ENCODE measurements at places on chromosomes 5 and 9.

DNA sequence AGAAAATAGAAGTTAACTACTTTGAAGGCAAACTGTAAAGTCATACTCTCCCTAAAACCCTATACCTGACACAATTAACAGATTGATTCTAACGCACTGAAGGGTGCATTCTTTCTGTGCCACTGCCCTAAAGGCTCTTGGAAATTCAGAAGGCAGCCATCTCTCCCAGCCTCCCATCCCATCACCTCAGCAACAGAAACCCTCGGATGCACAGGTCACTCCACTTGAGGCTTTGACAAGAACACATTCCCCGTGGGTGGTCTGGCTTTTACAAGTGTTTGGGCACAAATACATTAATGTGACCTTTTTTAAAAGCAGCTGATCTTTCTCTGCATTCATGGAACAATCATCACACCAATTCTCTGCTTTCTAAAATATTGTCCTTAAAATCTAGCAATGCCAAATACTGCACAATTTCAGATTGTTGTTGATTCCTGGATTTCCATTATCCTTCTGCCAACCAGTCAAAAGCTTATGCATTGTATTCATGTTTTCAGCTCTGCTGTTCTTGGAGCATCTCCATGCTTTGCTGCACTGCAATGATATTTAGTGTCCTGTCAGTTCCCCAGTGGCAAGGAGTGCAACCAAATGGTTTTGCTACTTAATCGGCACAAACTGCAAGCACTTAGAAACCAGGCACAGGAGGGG, 175.6 kb downstream of the TMEM161B start:
- DNase-seq: no peak

DNA sequence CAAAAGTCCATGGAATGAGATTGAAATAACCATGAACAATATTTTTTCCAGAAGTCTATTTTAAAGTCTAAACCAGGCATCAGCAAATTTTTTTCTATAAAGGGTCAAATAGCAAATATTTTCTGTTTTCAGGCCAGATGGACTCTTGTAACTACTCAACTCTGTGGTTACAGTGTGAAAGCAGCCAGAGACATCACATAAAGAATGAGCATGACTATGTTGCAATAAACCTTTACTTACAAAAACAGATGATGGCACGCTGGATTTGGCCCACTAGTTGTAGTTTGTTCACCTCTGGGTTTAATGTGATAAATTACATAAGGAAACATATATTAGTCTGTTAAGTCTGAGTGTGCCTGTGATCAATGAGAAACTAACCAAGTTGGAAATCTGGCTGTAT, 319.2 kb downstream of the TRPM3 start:
- no peak for DNase-seq

DNA sequence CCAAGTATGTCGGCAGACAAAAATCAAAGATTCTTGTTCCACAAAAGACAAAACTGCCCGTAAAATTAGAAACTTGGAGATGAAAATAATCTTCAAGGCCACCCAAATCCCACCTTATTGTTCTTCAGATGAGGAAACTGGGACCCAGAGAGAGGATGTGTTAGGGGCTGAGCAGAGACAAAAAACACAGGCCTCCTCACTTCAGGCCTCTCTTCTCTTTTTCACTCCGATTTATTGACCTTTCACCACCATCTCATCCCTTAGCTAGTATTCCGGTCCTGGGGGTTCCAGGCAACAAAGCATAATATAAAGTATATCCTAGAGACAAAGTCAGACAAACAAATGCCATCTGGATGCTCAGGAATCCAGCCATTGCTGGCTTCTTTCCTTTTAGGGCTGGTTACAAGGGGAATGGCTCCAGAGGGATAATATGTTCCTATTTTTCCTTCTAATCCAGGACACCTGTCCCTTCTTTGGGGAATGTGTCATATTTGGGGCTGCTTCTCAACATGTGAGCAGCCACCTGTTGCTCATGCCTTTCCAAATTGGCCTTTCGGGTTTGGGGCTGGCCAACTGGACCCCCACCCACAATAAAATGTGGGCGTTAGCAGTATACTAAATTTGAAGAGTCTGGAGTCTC, 42.2 kb upstream of the AFAP1L1 start:
- DNase-seq: no peak

- no peak for DNase-seq
Measured at GRCh38 chr5:125525356-125525755, 778.9 kb upstream of the ZNF608 start.

- no peak for DNase-seq
Measured at GRCh38 chr5:159340511-159340910, 10.2 kb upstream of the IL12B start.

- DNase-seq: no peak
Measured at GRCh38 chr9:4152876-4153275, 147.0 kb downstream of the GLIS3 start.

DNA sequence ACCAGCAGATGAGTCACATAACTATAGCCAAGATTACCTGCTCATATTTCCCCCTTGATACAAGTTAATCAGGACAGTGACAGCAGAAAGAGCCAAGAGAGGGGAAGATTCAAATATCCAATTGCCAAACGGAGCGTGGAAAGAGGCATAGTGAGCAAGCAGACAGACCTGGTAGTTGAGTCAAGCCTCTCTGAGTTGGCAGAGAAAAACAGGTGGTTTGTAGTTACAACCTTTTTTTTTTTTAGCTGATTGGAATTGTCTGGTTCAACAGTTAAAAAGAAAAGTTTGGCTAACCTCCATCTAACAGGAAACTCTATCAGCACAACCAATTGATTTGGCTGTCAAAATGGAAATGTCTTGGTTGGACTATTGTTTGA, 272.1 kb downstream of the TLE1 start:
- no peak for DNase-seq

GRCh38 chr5:140678993-140679392, 5.6 kb upstream of the DND1 start:
- no peak for DNase-seq

GRCh38 chr5:170738840-170739239, 44.7 kb upstream of the GABRP start:
- no peak for DNase-seq

- no peak for DNase-seq
Measured at GRCh38 chr5:10248378-10249260, 1.1 kb downstream of the ATPSCKMT start.

GRCh38 chr9:93057042-93057702, 1.3 kb upstream of the SUSD3 start:
- no peak for DNase-seq

- DNase-seq: no peak
Measured at GRCh38 chr5:151295791-151296477, 7.6 kb downstream of the SLC36A3 start.

GRCh38 chr5:97192580-97193354, 9.7 kb upstream of the RIOK2 start:
- no peak for DNase-seq

DNA sequence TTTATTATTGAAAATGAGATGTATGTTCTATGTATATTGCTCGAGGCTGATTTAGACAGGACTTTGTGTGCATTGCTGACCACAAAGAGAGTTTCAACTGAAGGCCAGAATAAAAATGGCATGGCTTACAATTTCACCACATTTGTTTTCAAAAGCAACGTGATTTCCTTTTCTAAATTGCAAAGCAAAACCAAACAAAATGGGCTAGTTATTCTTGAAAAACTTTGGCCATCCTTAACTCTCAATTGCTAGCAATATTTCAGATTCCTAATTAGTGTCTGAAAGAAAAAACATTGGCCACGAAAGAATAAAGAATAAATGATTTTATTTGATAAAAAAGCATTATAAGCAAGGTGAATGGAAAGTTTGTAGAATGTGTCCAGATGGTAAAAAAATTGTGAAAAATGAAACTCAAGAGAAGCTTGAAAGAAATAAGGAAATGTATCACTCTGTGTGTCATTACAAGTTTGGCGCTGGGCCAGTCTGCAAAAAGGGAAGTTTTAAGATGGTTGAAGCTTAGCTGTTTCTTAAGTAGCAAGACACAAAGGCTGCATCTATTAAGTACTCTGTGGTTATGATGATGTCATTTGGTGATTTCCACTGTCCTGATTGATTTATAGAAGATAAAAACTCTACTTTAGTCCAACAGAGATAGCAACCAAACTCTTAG, 89.2 kb upstream of the PRLR start:
- peak; percentile 56 for DNase-seq

GRCh38 chr5:175718401-175719108, 60.7 kb downstream of the HRH2 start:
- DNase-seq: peak; percentile 44
